ENCODE measurements at places on chromosomes 6 and 20.

DNA sequence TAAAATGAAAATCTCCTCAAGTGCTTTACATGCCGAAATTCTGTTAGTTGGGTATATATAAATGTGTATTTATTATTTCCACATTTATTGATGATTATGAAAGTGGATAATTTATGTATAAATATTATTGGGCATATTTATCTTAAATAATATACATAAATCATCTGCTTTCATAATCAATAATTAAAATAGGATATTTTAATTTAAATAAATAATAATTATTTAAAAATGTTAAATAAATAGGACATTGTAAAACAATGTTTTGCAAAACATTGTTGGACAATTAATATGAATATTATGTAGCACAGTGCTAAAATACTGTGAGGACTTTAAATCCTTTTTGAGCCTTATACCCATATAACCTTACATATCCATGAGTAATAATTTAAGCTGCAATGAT is 786.5 kb upstream of the CITED2 start:
- no peak for DNase-seq

DNA sequence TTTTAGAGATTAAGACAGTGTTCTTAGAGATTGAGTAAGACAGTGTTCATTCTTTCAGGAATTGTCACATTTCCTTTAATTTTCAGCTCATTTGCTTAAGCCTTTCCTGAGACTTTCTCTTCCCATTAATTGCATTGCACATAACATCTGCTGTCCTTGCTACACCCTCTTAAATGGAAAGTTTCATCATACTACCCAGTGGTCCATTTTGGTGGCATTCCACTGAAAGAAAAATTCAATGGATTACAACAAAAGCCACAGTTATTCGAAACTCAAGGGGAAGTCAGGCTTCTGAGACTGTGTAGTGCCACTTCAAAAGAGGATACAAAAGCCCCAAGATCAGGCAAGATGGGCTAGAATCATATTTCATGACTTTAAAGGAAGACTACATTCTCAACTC is 64.0 kb downstream of the RSPO3 start:
- no peak for DNase-seq

DNA sequence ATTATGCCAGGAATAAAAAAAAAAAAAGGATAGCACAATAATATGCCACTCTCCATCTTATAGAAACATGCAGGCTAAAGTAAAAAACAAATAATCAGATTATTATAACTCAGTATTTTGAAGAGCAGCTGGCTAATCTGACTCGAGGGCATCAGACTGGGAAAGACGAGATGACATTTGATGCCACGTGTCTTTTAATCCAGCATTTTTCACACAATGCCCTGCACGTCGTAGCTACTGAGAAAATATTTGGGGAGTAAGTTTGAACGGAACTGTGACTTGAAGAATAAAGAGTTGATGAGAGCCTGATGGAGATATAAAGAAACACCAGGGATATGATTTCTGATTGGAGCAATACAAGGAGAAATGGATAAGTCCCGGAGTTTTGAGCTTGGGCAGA is 237.7 kb downstream of the ARID1B start:
- no peak for DNase-seq

- DNase-seq: no peak
Observed at GRCh38 chr6:170068496-170068895, 222.4 kb downstream of the DLL1 start.

DNA sequence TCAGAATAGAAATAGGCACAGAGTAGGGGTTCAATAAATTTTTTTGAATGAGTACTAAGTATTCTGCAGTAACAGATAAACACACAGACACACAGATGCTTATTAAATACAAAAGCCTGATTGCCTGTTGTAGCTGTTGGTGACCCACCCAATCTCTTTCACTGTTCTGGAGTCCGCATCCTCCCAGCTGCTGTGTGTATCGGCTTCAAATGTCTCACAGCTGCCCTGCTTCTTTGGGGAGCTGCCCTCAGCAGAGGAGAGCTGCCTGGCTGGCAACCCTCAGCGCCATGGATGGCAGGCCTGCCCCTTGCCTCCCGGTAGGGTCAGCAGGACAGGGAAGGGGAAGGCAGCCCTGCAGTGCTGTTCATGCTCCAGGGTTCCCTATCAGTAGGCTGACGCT is 85.9 kb upstream of the PRND start:
- DNase-seq: no peak

DNA sequence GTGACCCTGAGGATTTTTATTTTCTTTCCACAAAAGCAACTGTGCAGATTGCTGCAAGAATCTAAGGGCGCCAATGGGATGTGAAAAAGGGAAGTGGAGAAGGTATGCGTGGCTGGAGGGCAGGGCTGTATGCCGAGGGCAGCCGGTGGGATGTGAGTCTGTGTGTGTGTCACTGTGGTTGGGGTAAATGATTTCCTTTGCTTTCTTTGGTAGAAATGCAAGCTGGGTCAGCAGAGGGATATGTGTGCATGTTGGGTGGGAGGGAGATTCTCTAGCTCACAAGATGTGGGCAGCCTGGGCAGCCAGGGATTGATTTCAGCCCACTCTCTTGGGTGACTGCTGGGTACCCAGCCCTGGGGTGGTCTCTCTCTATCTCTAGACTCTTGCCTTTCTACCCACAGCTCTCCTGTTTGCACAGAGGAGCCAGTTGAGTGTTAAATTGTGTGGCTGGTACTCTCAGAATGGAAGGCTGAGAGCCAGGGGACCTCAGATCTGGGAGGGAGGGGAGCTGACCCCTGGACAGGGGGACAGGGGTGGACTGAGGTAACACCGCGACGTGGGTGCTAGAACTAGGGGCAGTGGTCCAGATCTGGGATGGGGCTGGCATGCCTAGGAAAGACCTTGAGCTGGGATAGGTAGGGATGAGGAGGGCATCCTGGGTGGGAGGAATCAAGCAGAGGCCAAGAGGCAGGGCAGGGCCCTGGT is 136.8 kb upstream of the RNF24 start:
- DNase-seq: no peak

- DNase-seq: no peak
Observed at GRCh38 chr6:168828800-168829199, 387.8 kb downstream of the SMOC2 start.

GRCh38 chr6:142841915-142842314 is 103.1 kb downstream of the HIVEP2 start:
- no peak for DNase-seq

GRCh38 chr6:118825661-118826060 is 68.3 kb upstream of the ASF1A start:
- DNase-seq: no peak

DNA sequence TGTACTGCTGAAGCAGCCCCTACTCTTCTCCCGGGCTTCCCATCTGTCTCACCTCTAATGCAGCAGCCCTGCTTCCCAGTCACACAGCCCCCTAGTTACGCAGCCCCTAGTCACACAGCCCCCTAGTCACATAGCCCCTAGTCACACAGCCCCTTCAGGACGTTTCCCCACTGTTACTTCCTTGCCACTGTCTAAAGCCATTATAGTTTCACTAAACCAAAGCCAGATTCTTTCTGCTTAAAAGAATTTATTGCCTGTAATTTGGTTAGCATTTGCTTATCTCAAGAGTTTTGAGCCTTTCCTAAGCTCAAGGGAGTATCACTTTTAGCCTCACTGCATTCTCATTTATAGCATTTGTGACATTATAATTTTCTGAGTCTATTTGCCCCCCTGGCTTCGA is 127.9 kb downstream of the LMBRD1 start:
- DNase-seq: no peak

DNA sequence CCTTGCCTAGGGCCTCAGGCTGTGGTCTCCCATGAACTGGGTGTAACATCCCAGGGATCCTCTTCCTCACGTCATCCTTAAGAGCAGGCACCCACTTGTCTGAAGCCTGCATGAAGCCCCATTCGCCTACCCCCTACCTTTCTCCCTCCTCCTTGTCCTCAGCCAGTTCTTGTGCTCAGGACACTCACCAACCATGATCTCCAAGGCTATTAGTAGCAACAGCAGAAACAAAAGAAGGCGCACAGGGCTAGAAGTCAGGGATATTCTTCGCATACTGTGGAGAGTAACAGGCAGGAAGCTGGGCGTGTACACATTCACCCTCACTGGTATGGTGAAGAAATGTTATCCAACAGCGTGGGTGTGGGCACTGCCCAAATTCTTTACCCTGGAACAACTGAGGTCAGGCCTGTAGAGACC is 7.3 kb downstream of the RAET1E start:
- DNase-seq: no peak

- DNase-seq: no peak
Observed at GRCh38 chr6:143515061-143515760, 3.7 kb upstream of the FUCA2 start.

- peak; percentile 42 for DNase-seq
Observed at GRCh38 chr6:5333658-5334057, 72.3 kb downstream of the FARS2 start.

DNA sequence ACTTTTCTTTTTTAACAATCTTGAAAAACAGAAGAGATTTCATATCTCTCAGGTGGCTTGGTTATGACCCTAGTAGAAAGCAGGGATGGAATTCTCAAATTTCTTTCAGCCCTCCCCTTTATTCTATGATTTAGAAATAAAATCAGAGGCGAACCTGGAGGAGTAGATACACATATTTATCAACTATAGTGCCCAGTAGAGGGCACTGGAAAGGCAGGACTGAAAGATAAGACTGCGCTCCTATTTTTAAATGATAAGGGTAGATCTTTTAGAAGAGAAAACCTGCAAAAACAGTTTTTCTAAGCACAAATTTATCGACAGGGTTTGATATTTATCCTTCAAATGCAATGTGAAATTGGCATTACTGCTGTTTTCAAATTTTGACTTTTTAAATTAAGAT is 1296.6 kb downstream of the EPHA7 start:
- no peak for DNase-seq

DNA sequence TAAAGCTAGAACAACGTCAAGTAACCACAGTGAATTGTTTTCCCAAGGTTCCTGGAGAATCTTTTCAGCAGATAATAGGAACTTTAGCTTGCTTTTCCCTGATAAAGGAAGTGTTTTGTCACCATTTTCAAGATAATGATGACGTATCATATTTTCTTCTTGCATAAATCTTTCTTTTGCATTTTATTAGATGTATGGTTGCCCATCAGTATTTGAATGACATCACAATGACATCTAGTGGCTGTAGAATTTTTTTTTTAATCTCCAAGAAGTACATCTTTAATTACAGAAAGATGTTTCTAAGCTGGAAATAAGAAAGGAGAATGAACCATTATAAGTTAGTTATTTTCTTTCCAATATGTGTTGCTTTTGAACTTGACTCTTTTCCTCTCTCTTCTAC is 83.0 kb downstream of the CENPW start:
- no peak for DNase-seq

- DNase-seq: no peak
Observed at GRCh38 chr20:6680441-6680840, 87.0 kb upstream of the BMP2 start.

DNA sequence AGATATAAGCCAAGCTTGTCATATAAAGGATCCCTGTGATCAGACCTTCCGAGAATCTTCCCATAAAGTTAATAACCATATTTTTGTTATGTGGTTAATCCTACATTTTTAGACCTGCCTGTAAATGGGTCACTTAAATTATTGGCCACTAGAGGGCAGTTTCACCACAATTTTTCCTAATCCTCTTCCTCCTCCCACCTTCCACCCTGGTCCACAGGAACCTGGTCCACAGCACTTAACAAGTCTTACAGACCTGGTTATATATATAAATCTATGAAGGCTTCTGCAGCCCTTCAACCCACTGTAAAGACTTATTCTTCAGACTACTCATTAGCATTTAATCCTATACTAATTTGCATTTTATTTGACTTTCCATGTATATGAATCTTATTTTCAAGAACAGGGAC is 28.3 kb downstream of the MRS2 start:
- DNase-seq: peak; percentile 37

GRCh38 chr6:52210227-52210626 is 24.1 kb downstream of the IL17A start:
- no peak for DNase-seq

GRCh38 chr20:49115564-49115963 is 69.5 kb downstream of the CSE1L start:
- no peak for DNase-seq

DNA sequence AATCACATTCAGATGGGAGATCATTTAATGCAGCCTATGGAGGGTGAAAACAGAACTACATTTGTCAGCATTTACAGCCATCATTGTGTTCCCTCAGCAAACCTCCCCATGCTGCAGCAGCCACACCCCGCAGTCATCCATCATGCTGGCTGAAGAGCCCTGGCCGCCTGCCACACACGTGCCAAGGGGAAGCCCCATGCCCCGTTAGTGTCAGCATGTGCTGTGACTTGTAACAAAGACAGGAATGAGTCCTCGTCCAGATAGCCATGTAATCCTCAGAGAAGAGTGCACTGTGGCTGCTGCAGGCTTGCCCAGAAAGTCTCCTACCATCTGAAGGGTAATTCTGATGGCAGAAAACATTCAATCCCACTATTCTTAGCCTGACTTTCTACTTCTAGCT is 1097.8 kb downstream of the KIF16B start:
- no peak for DNase-seq

DNA sequence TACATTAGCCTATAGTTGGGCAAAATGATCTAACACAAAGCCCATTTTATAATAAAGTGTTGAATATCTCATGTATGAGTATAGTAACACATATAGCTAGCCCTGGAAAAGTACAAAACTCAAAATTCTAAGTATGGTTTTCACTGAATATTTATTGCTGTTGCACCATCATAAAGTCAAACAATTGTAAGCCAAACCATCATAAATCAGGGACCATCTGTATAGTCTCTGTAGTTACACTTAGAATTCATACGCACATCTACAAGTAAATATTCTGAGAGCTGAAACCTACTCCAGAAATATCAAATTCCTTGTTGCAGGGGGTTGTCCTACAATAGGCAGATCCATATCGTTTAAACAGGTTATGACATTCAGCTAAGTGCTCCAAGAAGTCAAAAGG is 817.3 kb downstream of the BCKDHB start:
- no peak for DNase-seq

GRCh38 chr6:157761331-157761921 is 61.6 kb upstream of the SNX9 start:
- no peak for DNase-seq

GRCh38 chr20:17430125-17430950 is 100.8 kb downstream of the BFSP1 start:
- no peak for DNase-seq

GRCh38 chr20:6994452-6994851 is 227.0 kb downstream of the BMP2 start:
- DNase-seq: peak; percentile 80

- no peak for DNase-seq
Observed at GRCh38 chr6:109892451-109893435, 85.4 kb upstream of the GPR6 start.

- no peak for DNase-seq
Observed at GRCh38 chr6:44869321-44869897, 458.7 kb upstream of the RUNX2 start.

- no peak for DNase-seq
Observed at GRCh38 chr6:3403238-3404173, 53.3 kb downstream of the SLC22A23 start.

DNA sequence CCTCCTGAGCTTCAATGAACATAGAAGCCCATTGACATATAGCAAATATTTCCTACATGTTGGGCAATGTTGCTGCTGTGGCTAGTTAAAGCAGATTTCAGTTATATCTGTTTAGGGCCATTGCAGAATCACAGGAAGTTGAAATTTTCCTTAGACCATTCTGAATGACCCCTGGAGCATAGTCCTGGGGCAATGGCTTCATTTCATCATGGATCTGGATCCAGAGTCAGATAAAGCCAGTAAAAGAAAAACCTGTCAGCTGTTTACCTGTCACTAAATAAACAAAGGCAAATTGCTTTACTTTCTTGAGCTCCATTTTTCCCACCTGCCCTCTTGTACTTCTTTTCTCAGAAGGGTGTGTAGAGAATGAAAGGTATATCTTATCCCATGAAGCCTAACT is 494.0 kb upstream of the MAP3K7 start:
- no peak for DNase-seq

- DNase-seq: no peak
Observed at GRCh38 chr20:51404297-51405060, 138.0 kb downstream of the NFATC2 start.

Data from HS-5 (cell line).